ENCODE measurements at places on chromosomes 13 and 19. TPM values are rescaled to one million over a fixed set of nuclear protein-coding genes. Genes with fewer than 3 reads are reported as not detected.

Gene IQCN
- total RNA-seq: not detected

Gene SHD
- total RNA-seq: not detected

Gene ZBTB32
- not detected for total RNA-seq

- DNase-seq: no peak
Measured at GRCh38 chr13:73040968-73041596, 17.7 kb upstream of the KLF5 start.

DNA sequence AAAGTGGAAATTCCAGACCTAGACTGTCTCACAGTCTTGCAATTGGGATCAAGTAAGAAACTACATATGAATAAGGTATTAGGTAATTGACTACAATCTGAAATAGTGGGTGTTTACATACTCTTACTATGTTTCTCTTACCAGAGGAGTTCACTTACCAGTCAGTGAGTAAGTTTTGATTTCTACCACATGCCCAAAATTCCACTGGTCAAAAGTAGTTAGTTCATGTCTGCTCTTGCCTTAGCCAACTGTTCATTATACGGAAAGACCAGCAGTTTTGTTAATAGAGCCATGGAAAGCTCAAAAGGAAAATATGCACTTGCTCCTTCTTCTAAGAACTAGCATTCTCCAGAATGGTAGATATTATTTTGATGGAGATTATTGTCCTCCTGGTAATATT, 490.8 kb downstream of the RFC3 start:
- DNase-seq: no peak

- no peak for DNase-seq
Measured at GRCh38 chr19:46303322-46303690, 6.5 kb downstream of the HIF3A start.

Gene SLC25A41
- not detected for total RNA-seq

GRCh38 chr19:46967578-46968032, 52.0 kb upstream of the NPAS1 start:
- DNase-seq: no peak

GRCh38 chr19:28602675-28603298, 610.2 kb downstream of the UQCRFS1 start:
- no peak for DNase-seq

- DNase-seq: no peak
Measured at GRCh38 chr13:112130418-112130817, 63.5 kb downstream of the SOX1 start.

DNA sequence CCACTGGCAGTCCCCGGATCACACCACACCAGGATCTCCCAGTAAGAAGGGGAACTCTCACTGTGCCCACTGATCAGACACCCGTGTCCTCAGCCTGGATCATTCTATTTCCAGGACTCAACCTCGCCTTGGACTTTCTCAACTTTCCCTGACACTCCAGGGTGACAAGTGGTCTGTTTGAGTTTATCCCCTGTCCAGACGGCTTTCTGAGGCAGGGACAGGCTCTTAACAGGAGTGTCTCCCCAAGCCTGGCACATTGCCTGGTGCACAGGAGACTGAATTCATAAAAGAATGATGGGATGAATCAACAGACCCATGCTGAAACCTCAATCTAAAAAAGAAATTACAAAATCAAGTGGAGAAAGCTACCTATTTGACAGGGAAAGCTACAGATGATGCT, 606.6 kb downstream of the EFNB2 start:
- no peak for DNase-seq

GRCh38 chr13:97879646-97880310, 73.7 kb upstream of the IPO5 start:
- peak; percentile 89 for DNase-seq

- DNase-seq: no peak
Measured at GRCh38 chr19:14672188-14672872, 2.3 kb downstream of the ADGRE3 start.

Gene RYR1
- not detected for total RNA-seq

- no peak for DNase-seq
Measured at GRCh38 chr13:44489751-44490150, 86.4 kb downstream of the TSC22D1 start.

Measured in M059J (cell line).